Heart left ventricle (tissue), 16 donors: ENCODE measurements at places on chromosomes 1 and 21. TPM values are rescaled to one million over a fixed set of nuclear protein-coding genes. Genes with fewer than 3 reads are reported as not detected.

DNA sequence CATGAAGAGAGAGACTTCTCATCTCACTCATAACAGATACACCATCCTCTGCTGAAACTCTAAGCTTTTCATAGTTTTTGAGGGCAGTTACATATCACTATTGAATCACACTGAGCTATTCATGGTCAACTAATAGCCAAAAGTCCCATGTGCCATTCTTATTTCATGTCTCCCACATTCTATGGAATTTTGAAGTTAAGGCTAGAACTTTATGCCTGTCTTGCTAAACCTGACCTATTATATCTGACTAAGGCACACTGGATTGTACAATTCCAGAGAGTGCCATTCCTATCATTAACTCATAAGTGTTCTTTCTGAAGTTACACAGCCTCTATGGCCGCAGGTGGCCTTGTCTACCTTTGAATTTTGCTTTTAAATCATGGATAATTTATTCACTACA, 254.3 kb downstream of the PTPRC start:
- no peak for DNase-seq

DNA sequence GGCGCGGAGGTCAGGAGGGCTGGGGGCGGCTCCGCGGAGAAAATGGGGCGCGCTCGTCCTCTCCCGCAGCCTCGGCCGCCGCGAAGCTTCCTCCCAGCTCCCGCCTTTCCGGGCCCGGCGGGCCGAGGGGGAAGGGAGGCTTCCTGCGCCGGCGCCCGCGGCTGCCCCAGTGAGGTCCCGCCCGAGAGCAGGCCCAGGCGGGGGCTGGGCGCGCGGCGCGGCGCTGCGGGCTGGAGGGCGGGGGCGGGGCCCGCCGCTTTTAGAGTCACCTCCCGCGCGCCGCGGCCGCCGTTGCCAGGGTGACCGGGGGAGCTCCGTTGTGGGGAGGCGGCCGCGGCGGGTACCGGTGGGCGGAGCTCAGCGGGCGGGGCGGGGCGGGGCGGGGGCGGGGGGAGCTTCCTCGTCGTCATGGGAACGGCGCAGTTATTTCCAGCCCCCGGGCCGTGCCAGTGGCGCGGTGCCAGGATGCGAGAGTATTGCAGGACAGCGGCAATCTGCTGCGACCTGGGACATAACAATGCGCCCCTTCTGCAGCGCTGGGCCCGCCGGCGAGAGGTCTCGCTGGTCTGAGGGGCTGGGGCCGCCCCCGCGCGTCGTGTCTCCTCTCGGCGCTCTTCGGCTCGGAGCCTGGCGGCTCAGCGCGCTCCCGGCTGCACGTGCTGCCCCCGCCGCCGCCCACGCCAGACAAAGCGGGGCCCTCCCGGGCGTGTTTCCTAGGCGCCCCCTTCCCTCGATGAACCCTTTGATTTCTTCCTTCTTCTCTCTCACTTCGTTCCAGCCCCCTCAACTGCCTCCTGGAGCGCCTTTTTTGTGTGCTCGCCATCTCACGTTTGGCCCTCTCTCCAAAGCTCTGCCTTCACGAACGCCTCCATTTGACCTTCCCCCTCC, 16.9 kb downstream of the IER5 start:
- DNase-seq: peak; percentile 98

Gene SLC1A7
- not detected for total RNA-seq

DNA sequence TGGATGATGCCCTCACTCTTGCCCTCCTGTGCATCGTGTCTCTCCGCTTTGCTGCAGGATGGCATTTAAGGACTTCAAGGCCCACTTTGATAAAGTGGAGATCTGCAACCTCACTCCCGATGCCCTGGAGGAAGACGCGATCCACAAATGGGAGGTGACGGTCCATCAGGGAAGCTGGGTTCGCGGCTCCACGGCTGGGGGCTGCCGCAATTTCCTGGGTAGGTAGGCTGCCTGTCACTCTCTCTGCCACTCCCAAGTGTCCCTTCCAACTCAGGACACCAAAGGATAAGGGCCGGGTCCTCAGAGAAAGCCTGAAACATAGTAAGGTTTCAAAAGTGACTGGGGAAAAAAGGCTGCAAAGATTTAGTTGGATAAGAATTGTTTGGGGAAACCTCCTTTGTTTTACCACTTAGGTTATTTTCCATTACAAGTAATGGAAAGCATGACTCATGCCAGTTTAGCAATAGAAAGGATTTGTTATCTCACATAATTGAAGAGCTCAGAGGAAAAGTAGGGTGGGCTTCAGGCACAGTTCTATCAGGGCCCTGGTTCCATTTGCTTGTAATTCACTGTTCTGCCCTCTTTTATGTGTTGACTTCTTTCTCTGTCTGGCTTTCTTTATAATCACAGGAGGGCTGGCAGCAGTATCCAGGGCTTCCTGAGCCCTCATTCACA, 31.9 kb downstream of the CAPN9 start:
- DNase-seq: no peak

GRCh38 chr1:226733876-226734275, 5.2 kb downstream of the ITPKB start:
- no peak for DNase-seq

Gene GBP4
- 4.3 TPM for total RNA-seq
